Iris pigment epithelial cell (primary cell): ENCODE measurements at places on chromosomes 4 and X.
A peak's percentile ranks its signal among the peaks of the same experiment; 100 is the strongest.

- peak; percentile 40 for DNase-seq
Measured at GRCh38 chr4:87953826-87954225, 21.7 kb upstream of the SPP1 start.

GRCh38 chr4:103372002-103372558 lies 173.9 kb upstream of the CENPE start:
- DNase-seq, result no peak

DNA sequence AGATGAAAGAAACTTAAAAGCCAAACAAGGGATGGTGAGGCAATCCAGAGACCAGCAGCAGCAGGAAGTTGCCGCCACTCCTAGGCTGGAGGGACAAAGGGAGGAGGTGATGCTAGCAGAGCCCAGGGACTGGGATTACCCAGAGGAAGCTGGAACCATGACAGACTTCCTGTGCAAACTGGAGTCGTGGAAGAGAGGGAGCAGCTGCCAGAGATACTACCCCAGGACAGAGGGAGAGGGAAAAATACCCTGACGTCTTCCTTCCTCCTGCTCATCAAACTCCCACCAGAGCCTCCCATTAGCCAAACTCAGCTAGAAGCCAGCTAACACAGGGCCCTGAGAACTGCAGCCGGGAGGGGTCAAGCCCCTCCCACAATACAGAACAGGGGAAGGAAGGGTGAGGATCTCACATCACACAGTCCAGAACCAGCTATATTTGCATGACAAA lies 101.2 kb upstream of the KLF3 start:
- peak; percentile 17 for DNase-seq

DNA sequence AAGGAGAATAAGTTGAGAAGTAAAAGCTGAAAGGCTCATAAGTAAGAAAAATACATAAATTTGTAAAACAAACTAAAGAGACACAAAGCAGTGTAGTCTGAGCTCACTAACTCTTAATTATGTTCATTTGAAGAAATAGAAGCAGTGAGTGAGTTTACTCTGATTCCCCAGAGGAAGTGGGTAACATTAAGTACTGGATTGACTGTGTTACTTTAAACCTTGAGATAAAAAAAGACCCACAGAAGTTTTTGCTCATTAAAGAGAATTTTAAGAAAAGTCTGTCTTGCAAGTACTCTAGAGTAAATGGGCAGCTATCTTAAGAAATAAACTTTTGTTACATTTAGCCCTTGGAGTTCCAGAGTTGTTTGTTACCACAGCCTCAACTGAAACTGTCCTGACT lies 2466.9 kb downstream of the PCDH7 start:
- DNase-seq, result no peak

- DNase-seq, result no peak
Measured at GRCh38 chrX:73849073-73849472, 286.1 kb downstream of the CHIC1 start.

DNA sequence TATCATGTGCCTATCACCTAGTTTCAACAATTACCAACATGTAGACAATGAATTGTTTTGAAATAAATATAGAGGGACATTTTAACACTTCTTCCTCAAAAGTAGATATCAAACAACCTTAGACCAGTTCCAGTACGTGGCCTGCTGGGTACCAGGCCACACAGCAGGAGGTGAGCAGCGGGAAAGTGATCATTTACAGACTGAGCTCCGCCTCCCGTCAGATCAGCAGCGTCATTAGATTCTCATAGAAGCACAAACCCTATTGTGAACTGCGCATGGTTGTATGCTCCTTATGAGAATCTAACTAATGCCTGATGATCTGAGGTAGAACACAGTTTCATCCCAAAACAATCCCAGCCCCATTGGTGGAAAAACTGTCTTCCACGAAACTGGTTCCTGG lies 6.5 kb downstream of the BBS7 start:
- no peak for DNase-seq

DNA sequence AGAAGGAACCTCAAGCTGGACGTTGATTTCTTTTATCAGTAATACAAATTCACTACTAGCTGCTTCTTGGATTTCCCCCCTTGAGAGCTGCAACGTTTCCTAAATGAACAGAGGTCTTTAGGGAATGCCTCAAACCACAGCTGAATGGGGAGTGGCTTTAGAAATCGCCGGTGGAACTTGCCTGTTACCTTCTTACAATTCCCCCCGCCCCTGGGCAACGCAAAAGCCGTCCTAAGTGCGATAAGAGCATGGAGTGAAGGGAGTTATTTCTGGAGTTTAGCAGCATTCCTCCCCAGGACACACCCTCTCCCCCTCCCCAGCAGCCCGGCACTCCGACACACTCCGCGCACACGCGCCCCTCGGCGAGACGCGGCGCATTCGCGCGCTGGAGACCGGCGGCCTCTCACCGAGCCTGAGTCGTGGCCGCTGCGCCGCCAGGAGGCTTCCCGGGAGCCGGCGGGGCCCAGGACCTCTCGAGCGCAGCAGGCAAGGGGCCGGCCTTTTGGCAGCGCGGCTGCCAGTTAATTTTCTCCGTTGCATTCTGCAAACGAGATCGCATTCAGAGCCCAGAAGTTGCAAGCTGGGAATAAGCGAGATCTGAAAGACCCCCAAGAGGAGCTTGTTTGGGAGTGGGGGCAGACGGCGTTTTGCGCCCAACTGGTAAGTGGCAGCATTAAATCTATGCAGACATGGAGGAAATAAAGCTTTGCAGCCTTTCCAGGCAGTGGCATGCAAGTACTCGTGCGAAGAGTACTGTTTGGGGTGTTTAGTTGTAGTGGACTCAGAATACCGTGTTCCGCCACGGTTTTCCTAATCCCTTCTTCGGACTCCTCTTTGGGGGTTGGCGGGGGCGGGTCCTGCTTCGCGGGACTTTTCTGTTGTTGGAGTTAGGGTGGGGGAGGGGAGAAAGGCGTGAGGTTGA lies 134.7 kb downstream of the PALLD start:
- DNase-seq, result peak; percentile 71

DNA sequence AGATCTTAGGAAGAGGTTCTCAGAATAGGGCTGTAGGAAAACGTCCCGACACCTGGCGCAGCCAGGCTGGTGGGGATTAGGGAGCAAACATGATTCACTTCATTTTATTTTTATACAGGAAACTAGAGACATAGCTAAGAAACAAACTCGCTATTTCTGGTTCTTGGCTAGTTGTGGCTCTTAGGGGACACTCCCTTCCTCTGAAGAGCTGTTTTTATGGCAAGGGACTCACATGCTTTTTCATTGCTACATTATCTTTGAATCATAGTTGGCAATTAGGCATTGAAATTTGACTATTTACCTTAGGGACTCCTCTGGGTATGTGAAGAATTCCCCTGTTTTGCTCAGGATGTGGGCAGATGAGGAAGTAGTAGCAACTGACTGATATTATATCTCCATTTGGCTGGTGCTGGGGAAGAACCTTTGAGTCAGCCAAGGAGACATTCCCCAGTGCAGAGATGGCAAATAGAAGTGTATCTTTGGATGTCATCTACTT lies 174.5 kb downstream of the SMIM20 start:
- peak; percentile 69 for DNase-seq

DNA sequence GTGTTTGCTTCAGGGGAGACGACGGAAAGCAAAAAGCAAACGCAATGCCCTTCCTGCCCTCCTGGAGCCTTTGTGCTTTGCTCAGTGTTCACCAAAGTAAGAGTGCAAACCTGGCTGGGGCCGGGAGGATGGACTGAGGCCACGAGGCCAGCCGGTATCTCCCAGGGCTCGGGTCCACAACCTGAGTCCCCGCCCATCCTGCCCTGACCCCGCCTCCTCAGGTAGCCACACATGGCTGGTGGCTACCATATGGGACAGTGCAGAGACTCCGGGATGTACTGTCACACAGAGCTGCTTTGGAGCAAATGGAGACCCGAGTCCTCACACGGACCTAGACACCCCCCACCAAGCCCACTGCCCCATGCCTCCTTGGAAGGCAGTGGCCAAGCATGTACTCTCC lies 4.8 kb downstream of the ATP2B3 start:
- DNase-seq, result no peak

GRCh38 chrX:132481449-132481848 lies 7.4 kb downstream of the MBNL3 start:
- DNase-seq, result no peak

DNA sequence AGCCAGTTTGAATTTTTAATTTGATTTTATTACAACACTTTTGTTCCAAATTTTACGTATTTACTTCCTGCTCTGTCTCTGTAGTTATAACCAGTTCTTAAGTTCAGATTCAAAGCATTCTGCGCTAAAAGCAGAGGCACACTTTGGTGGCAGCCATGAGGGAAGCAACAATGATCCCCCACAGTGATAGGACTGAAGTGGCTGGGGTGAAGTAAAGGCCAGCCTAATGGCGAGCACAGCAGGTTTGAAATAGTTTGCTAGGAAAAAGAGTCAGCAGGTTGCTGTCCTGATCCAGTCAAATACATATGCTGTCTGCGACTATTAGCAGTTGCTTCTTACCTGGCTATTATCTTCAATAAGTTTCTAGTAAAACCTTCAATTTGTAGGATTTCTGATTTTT lies 176.3 kb downstream of the RPA4 start:
- DNase-seq, result no peak

- no peak for DNase-seq
Measured at GRCh38 chrX:103571726-103572125, 13.6 kb upstream of the TCEAL4 start.

- peak; percentile 67 for DNase-seq
Measured at GRCh38 chrX:118603981-118604380, 108.4 kb downstream of the DOCK11 start.

- DNase-seq, result peak; percentile 21
Measured at GRCh38 chrX:64204701-64205440, 637 bp downstream of the AMER1 start.

- no peak for DNase-seq
Measured at GRCh38 chr4:154616287-154616686, 3.8 kb upstream of the FGG start.

DNA sequence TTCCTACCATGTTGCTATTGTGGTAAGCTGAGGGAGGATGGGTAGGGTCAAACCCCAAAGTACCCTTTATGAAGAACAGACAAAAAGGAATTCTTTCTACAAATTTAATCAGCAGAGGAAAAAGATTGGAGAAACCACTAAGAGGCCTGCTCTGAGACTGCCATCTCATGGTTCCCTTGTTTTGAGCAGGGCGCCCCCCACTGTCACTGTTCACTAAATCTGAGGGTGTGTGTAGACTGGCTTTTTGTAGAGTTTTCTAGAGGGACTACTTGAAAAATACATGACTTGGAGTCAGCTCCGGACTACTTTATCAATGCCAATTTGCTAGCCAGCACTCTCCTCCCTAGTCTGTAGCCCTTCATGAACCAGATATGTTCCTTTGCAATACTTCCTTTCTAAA lies 324.8 kb downstream of the FRMPD4 start:
- no peak for DNase-seq

- no peak for DNase-seq
Measured at GRCh38 chr4:47819178-47819577, 18.7 kb downstream of the CORIN start.

DNA sequence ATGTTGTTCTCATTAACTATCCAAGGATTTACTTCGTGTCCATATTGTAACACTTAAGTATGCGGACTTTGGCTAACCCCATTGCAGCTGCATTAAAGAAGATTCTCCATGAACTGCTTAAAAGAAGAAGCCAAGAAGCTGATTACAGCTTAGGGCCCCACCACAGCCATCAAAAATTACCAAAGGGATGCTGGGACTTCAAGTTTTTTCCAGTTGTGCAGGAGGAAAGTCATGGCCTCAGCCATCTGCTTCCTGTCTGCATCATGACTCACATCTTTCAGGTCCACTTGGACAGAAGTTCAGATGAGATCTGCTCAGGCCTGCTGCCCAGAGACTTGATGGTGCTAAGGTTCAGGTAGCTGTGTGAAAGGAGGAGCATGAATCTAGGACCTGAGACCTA lies 38.8 kb upstream of the CAPN6 start:
- DNase-seq, result no peak

DNA sequence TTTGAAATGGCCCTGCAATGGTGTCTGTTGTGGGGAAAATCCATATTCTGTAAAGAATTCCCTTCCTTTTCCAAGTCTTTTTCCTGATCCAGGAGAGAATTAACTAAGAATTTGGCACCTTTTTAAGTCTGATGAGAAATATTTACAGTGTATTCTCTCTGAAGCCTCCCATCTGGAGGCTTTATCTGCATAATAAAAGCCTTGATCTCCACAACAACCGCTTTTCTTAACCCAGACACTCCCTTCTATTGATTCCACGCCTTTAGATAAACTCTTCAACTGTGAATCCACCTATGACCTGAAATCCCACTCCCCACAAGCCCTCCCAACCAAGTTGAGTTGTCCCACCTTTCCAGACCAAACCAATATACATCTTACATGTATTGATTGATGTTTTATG lies 43.1 kb upstream of the TMPRSS11E start:
- DNase-seq, result no peak

- no peak for DNase-seq
Measured at GRCh38 chr4:7955393-7955792, 15.7 kb upstream of the AFAP1 start.

GRCh38 chrX:40130207-40130606 lies 32.4 kb upstream of the BCOR start:
- DNase-seq, result peak; percentile 78

- DNase-seq, result peak; percentile 36
Measured at GRCh38 chrX:119817130-119817690, 25.8 kb upstream of the RPL39 start.

- no peak for DNase-seq
Measured at GRCh38 chr4:79163981-79164490, 161.8 kb downstream of the NAA11 start.

DNA sequence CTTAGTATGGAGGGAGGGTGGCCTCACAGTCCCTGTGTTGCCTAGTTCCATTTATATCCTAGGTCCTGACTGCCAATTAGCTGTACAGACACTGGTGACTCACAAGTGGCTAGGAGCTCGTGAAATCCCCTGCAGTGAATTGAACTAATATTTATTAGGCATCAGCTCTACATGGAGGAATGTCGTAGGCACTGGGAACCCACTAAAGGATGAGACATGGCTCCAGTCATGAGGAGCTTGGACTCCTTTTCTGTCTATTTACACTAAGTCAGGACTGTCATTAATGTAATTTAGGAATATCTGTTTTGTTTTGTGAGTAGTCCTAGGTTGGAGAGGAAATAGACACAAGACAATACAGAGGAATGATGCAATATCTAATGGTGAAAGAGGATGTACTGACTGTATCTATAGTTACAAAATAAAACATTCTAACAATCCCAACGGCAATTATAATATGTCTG lies 67.7 kb downstream of the MID1IP1 start:
- peak; percentile 45 for DNase-seq

DNA sequence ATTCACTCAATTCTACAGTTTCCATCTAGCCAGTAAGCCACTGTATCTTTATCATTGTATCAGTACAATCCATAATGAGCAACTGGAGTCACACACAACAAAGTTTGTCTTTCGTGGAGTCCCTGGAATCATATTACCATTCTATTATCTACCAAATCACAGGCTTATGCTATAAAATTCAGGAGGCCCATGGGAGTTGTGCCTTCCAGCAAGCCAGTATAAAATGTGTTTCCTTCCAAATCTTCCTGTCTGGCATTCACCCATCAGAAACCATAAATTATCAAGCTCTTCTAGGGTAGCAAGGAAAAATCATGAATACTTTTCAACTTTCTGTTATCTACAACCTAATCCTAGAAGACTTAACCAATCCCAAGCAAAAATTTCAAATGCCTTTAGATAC lies 1383.3 kb upstream of the PCDH7 start:
- DNase-seq, result no peak
